ENCODE measurements at places on chromosomes 2 and 18.

DNA sequence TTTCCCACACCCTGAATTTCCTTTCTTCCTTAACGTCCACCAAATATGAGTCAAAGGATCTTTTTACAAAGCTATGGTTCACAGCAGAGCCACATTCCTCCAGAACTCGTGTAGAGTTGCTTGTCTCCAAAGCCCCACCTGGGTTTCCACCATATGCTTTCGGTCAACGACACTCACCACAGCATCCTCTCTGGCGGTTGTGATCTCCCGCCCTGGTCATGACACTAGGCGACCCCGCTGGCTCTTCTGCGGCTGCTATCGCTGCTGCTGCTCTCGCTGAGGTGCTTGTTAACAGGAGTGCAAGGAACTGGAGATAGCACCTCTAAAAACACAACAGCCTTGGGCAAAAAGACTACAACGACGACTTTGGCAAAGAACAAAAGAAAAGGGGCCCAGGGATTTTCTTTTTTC is 340 bp downstream of the SLC40A1 start:
- DNase-seq = peak; percentile 48

- DNase-seq = no peak
These were observed 182.8 kb upstream of the FOSL2 start for GRCh38 chr2:28209864-28210263.

- DNase-seq = no peak
These were observed at the start of gene MAL for GRCh38 chr2:95025406-95026319. TSS of gene MAL (plus strand) at chr2:95025708. CDS start at chr2:95025793, 85 bp downstream.

GRCh38 chr18:41587976-41588375 is 367.1 kb upstream of the PIK3C3 start:
- no peak for DNase-seq

DNA sequence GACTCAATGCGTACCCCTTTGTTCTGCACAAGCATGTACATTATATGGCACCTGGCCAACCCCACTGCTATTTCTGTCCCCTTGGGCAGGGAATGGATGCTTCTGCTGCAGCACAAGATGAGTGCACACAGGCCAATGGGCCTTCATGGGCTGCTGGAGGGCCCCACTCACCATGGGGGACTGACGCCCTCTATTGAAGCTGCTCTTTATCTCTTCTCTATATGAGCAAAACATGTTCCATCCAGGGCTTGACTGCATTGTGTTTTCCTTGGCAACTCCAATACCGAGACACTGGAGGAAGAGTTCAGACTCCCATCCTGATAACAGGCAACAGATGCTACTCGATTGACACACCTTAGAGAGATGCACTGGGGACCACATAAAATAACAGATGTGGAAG is 251.6 kb upstream of the NCKAP5 start:
- DNase-seq = no peak

- DNase-seq = no peak
These were observed 106.3 kb downstream of the C2orf74 start for GRCh38 chr2:61268249-61268648.

- no peak for DNase-seq
These were observed 24.6 kb upstream of the SCG2 start for GRCh38 chr2:223626716-223627115.

- DNase-seq = no peak
These were observed 160.1 kb downstream of the RTP5 start for GRCh38 chr2:242029422-242030225.

GRCh38 chr2:44691174-44691785 is 250.2 kb upstream of the SIX3 start:
- no peak for DNase-seq

DNA sequence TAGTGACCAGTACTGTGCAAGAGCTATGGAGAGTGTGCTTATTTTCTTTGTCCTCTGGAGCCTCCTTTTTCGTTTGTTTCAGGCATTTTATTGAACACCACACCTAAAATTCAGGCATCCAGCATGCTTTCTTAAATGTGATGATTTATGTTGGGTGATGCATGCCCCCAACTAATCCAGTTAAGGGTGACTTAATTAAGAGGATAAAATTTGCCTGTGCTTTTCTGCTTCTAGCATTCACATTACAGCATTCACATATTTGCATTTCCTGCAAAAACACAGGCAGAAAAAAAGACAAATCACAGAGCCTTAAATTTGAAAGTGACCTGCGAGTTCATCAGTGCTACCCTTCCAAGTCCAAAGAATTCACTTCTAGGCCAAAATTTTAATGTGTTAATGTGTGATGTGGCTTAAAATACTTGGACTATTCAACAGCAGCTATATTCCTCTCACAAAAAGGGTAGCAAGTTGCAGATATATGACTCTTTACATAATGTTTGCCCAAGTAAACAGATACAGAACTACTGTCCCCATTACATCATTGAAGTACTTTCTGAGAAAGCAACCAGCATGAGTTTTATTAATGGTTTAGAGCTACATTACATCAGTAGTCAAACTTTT is 286.5 kb downstream of the THSD7B start:
- DNase-seq = no peak

- no peak for DNase-seq
These were observed 14.9 kb downstream of the FBLN7 start for GRCh38 chr2:112153179-112153490.

DNA sequence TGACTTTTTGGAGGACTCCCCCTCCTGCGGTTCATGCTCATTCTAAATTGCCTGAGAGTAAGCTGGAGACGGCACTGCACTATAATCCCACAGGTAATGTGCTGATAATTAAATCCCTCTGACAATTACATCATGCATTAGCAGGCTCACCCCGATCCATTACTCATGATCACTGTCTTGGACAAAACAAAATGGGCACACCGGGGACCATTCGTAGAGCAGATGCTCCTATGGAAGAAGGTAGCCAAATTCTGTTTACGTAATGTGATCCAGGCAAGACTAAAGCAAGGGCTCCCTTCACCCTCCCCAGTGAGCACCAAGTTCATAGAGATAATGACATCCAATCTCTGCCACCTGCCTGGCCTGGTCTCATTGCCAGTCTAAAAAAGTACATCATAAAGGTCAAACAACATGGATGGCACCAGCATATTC is 657.1 kb upstream of the SOX11 start:
- no peak for DNase-seq

- DNase-seq = no peak
These were observed 44.3 kb downstream of the BARD1 start for GRCh38 chr2:214765180-214765579.

GRCh38 chr2:45910473-45911060 is 259.1 kb downstream of the PRKCE start:
- DNase-seq = no peak

- DNase-seq = no peak
These were observed 254.8 kb upstream of the DSEL start for GRCh38 chr18:67771271-67771670.

- DNase-seq = no peak
These were observed 96.8 kb downstream of the DSC3 start for GRCh38 chr18:30945761-30946160.

DNA sequence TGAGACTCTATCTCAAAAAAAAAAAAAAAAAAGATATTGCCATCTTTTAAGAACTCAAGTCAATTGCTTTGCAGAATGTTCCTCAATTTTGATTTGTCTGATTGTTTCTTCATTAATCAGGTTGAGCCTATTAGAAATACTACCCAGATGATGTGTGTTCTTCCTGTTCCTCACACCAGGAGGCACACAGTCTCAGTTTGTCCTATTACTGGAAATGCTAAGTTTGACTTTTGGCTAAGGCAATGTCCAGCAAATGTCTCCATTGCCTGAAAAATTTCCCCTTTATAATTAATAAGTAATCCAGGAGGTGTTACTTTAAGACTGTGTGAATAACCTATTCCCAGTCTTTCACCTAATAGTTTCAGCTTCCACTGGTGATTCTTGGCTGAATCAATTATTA is 28.4 kb downstream of the BOLA3 start:
- no peak for DNase-seq

DNA sequence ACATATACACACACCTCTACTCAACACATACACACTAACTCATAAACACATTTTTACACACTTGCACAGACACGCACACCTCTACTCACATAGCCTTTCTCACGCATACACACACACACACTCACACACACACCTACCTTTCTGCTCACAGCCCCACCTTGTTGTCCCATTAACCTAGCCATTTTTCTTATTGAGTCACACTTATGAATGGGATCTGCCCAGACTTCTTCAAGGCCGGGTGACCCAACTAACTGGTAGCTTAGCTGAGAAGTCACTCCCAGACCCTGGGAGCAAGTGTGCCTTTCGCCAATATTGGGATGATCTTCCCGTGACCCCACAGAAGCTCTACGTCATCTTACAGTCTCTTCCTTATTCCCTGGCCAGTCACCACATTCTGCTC is 192.2 kb downstream of the NCK2 start:
- no peak for DNase-seq

- DNase-seq = no peak
These were observed 193.7 kb downstream of the TRIB2 start for GRCh38 chr2:12910431-12910830.

DNA sequence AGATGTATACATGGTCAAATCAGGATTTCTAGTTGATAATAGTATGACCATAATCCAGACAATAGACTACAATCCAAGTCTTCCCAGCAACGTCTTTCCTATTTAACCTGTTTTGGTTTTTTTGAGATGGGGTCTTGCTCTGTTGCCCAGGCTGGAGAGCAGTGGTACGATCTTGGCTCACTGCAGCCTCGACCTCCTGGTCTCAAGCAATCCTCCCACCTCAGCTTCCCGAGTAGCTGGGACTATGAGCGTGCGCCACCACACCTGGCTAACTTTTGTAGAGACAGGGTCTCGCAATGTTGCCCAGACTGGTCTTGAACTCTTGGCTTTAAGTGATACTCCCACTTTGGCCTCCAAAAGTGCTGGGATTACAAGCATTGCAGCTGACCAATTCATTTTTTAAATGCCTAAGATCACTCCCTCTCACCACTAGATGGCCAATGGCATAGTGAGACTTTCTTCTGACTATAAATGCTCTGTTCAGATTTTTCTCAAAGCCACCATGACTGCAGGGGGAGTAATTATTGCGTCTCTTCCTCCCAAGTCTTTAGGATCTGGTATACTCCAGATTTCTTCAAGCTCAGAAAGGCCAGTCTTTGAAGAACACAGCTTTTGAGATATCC is 47.6 kb downstream of the HNRNPLL start:
- DNase-seq = no peak

DNA sequence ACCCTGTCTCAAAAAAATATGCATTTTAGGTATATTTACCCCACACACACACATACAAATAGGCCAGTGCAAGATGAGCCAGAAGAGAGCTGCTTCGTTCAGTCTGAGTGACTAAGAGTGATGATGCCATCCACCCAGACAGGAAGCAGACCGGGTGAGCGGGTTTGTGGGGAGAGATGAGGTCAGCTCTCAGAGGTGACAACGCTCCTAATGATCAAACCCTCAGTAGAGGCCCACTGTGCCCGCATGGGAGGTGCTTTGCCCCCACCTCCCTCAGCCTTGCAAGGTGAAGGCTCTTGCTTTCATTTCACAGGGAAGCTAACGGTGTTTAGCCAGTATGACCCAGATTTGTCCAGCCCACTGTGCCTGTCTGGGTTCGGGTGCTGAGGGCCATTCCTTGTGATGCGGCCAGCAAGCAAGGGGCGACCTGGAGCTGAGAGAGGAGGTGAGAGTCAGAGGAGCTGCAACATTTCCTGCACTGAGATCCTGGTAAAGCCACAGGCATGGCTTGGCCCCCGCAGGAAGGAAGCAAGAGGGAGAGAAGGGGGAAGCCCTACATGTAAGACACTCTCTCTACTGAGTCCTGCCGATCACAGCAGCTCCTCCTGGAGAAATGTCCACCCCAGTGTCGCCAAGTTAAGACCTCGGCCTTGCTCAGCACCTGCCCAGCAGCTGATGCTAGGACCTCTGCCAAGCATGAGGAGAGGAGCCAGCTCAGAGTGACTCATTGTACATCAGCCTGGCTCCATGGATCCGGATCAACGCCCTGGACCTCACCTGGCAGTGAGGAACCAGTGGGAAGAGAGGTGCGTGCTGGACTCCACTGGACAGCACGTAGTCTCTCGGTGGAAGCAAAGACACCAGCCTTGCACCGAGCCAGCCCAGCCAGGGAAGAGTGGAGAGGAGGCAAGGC is 37.0 kb downstream of the NIFK start:
- no peak for DNase-seq

DNA sequence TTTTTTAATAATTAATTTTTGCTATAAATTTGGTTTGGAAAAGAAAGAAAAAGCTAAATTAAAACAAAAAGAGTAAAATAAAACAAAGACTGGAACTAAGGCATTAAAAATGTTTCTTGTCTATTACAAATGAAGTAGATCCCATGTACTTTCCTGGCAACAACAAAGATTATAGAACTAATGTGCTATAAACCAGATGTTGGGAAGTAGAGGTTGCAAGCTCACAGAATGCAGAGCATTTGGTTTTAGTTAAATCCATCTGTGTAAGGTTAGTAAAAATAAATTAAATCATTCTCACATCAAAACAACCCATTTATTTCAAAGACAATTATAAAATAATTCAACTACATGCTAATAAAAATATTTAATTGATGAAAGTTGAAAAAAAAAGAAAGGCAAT is 157.2 kb upstream of the ZC3H15 start:
- DNase-seq = no peak

DNA sequence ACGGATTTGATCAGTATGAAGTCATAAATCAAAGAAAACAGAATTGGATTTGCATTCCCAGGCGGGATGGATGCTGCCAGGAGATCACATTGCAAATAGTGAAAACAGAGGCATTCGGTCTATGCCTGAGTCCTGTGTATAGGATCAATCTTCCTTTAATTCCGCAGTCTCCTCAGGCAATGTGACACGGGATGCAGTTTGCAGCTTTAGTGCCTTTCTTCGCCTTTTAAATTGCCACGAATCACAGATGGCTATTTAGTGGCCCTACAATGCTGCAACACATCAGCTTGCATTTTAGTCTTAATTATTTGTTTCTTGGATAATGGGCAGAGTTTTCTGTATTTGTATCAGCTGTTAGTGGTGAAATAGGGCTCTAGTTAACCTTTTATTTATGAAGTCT is 6.8 kb downstream of the ADCYAP1 start:
- DNase-seq = no peak

DNA sequence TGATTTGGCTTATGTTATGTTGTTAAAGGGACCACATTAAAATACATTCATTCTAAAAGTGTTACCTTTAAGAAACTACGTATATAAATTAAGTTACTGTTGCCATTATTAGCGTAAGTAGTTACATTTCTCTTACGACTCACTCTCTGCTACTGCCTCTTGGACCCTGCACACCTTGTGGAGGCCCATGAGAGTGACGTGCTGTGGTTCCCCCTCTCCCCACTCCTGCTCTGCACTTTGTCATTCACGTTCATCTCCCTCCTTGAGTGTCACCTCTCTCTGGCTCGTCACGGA is 830 bp upstream of the MERTK start:
- no peak for DNase-seq
